Activated CD4-positive, alpha-beta memory T cell treated with anti-CD3 and anti-CD28 coated beads for 36 hours (primary cell): ENCODE measurements at places on chromosomes 16 and 17. TPM values are rescaled to one million over a fixed set of nuclear protein-coding genes. Genes with fewer than 3 reads are reported as not detected.

Gene SKA2
- 83.9 TPM for total RNA-seq

Gene TP53TG3C
- total RNA-seq = not detected

Gene CTRB1
- total RNA-seq = not detected

Gene TNP2
- not detected for total RNA-seq

GRCh38 chr16:12211870-12212690 lies 235.5 kb downstream of the SNX29 start:
- no peak for DNase-seq

DNA sequence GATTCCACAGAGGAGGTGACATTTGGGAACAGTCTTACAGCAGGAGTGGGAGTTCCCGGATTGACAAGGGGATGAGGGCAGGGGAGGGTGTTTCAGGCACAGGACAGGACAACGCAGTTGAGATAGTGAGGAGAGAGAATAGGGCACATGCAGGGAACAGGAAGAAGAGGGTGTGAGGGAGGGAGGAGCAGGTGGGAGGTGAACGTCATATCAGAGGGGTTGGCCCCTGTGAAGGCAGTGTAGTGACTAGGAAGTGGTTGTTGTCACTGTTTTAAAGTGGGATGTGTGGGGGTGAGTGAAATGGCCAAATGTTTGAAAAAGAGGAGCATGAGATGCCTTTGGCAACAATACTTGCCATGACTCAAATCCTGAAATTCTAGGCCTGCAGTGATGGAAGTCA lies 12.2 kb downstream of the PRKCB start:
- DNase-seq = peak; percentile 78

- DNase-seq = no peak
These were observed 80.0 kb downstream of the SPACA3 start for GRCh38 chr17:33071656-33072055.

GRCh38 chr17:50107790-50108414 lies 12.8 kb downstream of the PDK2 start:
- no peak for DNase-seq

GRCh38 chr17:68682903-68683302 lies 81.7 kb upstream of the FAM20A start:
- DNase-seq = no peak

- no peak for DNase-seq
These were observed 51.0 kb upstream of the IRX5 start for GRCh38 chr16:54879681-54880080.

GRCh38 chr16:46765050-46765449 lies 16.9 kb upstream of the MYLK3 start:
- DNase-seq = no peak

DNA sequence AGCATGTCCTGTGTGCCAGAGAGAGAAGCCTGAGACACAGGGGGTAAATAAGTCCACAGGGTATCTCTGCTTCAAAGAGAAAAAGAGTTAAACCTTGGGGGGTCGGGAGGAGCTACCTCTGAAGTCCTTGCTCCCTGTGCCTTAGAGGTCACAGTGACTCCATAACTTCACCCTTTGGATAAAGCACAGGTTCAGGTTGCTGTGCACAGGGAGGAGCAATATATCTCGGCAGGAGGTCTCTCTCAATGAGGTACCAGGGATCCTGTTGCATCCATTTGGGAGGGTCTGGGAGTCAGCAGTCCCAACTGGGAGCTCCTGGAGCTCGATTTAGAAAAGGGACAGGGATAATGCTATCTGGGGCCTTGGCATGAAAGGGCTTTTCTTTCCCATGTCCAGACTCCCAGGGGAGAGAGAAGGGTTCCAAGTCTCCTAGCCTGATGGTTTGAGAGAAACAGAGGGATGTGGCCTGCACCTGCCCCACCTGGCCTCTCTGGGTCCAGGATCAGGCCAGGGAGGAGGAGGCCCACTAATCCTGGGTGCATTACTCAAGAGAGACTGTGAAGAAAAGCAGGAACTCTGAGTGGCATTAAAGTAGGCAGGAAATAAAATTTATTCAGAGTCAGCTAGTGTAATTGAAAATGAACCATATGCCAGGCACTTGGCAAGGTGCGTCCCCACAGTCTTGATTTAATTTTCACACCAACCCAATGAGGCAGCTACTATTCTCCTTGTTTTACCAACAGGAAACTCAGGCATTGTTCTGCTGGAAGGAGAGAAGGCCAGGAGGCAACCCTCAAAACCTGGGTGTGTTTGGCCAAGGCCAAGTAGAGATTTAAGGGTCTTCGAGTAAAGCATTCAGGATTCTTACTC lies 40.7 kb downstream of the CUEDC1 start:
- DNase-seq = no peak

- DNase-seq = peak; percentile 94
These were observed at the start of gene WSB1 for GRCh38 chr17:27293898-27294688. Gene WSB1, plus strand, starts transcription at chr17:27294114. Its CDS starts 282 bp downstream, at chr17:27294396.

- peak; percentile 72 for DNase-seq
These were observed 26.3 kb downstream of the STAT5B start for GRCh38 chr17:42249681-42250446.

DNA sequence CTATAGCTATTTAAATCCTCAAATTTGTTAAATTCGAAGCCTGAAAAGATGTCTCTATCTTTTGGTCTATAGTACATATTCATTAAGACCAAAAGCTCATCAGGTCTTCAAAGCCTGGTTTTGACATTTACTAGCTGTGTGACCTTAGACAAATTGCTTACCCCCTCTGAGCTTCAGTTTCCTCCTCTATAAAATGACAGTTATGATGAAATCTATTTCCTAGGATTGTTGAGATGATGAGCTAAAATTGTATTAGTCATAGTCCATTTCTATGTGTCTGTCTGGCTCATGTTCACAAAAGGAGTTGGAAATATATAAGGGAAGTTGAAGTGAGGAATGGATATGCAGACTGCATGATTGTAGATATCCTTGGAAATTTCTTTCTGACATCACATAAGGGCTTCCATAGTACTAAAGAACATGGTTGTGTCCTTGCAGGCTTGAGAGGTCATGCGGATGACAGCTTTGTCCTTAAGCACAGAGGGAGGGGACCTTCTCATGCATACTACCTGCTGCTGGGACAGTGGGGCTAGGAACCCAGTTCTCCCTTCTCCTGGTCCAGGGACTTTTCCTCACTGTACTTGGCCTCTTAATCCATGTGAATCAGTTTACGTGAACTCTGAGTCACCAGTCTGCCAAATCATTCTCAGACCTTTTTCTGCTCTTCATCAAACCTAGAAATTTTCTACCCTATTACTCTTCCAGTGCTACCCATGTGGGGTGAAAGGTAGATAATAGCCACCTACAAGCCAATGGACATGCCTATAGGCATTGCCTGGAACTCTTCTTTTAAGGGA lies 487.5 kb upstream of the SALL1 start:
- DNase-seq = no peak

GRCh38 chr17:72648702-72649101 lies 443.8 kb downstream of the SLC39A11 start:
- no peak for DNase-seq

DNA sequence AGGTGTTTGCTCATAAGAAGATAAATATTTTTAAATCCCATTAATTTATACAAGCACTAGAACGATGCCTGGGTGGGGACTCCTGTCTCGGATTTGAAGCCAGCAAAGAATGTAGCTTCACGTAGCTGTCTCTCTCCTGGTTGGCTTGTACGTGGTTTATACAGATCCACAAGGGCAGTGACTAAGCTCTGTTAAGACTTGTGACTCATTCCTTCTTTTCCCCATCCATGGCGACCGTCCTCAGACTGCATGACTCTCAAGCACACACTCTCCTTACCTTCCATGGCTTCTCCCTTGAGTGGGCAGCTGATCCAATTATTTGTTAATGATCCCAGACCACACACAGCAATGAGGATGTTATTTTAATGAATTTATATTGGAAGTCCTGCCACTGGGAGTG lies 679.7 kb upstream of the SOX9 start:
- DNase-seq = no peak

GRCh38 chr17:42386777-42387657 lies 1.2 kb downstream of the STAT3 start:
- DNase-seq = no peak

- DNase-seq = no peak
These were observed 29.2 kb upstream of the MPHOSPH6 start for GRCh38 chr16:82199209-82199608.

DNA sequence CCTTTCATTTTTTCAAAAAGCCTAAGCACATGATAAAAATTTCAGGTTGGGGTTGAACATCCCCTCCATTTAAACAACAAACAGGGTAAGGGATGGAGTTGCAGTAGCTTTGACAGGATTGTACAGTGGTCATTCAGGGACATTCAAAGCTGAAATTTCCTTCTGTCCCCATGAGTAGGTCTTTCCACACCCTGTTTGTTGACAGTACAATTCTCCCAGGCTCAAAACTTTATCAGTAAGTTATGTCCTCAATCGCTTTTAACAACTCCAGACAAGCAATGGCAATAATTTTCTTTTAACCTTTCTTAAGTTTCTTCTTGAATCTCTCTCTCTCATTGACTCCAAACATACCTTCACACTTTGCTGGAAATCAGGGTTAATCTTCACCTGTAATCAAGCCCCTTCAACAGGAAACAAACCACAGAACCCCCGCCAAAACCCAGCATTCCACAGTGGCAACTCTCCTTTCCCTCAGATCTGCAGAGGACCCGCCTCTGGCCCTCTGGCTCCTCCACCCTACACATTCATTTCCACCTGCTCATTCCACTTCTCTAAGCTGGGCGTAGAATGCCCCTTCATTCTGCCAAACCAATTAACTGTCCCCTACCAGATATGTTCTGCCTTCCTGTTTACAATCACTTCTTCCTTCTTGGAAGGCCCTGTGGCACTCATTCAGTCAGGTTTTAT lies 20.7 kb downstream of the TXNDC11 start:
- DNase-seq = no peak

- DNase-seq = peak; percentile 66
These were observed 902 bp upstream of the DHRS7B start for GRCh38 chr17:21125862-21126261.

DNA sequence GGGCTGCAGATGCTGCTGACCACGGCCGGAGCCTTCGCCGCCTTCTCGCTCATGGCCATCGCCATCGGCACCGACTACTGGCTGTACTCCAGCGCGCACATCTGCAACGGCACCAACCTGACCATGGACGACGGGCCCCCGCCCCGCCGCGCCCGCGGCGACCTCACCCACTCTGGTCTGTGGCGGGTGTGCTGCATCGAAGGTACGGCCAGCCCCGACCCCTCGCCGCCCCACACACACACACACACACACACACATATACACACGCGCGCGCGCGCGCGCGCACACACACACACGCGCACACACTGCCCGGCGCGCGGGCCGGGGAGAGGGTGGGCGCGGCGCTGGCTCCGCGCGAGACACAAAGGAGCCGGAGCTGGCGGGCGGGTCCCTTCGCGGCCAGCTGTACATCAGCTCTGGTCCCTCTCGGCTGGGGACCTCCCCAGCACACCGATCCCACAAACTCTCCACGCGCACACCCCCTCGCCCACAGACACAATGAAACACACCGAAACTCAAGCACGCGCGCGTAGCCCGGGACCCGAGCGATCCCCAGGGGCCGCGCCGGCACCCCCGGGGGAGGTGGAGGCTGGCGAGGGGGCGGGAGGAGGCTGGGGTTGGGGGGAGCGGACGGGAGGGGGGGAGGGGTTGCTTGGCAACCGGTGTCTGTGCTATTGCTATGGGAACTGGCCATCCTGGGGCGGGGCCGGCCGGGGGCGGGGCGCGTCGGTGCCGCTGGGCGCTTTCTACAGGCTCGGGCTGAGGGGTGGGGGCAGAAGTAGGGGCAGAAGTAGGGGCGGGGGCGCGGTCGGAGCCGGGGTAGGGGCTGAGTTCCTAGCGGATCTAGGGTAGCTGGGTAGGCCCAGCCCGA lies 658 bp downstream of the CACNG4 start:
- peak; percentile 33 for DNase-seq

DNA sequence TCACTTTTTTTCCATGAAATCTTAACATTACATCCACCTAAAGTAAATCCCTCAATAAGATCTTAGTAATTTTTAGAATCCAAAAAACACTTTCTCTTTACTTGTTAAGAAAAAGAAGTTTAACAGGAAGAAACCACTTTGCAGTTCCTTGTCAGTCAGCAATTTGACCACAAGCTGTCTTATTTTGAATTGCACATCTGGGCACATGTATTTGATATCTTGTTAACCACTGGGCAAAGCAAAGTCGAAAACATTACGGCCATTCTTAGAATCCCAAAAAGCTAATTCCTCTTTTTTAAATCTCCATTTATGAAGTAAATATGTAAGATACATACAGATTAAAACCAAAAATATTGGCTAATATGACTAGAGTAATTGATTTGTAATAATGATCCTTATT lies 1.1 kb downstream of the ABCA10 start:
- DNase-seq = no peak

DNA sequence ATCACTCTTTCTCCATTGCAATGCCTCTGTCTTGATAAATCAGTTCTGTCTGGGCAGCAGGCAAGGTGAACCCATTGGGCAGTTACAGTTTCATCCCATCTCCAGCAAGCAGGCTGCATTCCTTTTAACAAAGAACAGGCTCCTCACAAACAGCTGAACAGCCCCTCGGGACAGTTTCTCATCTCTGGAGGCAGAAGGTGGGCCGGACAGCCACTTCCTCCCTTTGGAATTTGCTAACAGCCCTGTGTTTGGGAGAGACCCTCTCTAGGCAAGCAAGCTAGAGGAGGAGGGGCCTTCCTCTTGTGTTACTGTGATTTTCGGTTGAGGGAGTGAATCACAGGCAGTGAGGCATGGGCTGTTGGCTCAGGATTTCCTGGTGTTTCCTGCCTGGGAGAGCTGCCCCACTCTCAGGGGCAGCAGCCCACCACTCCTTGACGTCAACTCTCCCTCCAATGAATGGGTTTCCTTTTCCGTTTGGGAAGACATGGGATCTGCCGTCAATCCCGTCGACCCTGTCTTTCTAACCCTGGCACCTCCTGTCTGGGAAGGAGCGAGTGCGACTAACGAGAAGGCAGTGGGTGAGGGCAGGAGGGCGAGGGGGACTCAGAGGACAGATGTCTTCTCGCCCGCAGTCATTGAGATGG lies 3.7 kb upstream of the PGS1 start:
- DNase-seq = no peak

- no peak for DNase-seq
These were observed 1245.8 kb downstream of the CDH11 start for GRCh38 chr16:63876103-63876502.
